ENCODE measurements at places on chromosomes 11 and 22.
A peak's percentile ranks its signal among the peaks of the same experiment; 100 is the strongest.

- DNase-seq = no peak
These were observed 124.9 kb downstream of the GALNT18 start for GRCh38 chr11:11496879-11497278.

- no peak for DNase-seq
These were observed 412.3 kb upstream of the KIRREL3 start for GRCh38 chr11:127412722-127413380.

- DNase-seq = no peak
These were observed 627 bp upstream of the PEX26 start for GRCh38 chr22:18077087-18077638.

GRCh38 chr11:63738720-63739360 is 29.7 kb downstream of the ZFTA start:
- DNase-seq = peak; percentile 32

GRCh38 chr11:78961247-78961646 is 386.6 kb upstream of the NARS2 start:
- no peak for DNase-seq

- no peak for DNase-seq
These were observed 58.0 kb upstream of the CCND1 start for GRCh38 chr11:69582756-69583467.

DNA sequence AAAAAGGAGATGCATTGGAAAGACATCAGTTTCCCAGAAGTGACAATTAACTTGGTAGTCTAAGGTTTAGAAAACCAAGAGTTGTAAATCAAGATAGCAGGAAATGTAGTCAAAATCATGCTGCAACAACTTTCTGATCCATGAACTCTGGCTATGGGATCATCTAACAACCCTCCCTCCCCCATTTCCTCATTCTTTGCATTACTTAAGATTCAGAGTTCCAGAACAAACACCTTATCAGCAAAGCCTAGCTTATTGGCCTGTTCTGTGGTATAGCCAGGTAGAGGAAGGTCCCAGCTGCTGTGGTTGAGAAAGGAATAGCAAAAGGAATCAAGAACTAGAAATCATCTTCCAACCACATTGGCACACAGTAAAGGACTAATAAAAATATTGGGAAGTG is 651.1 kb downstream of the METTL15 start:
- DNase-seq = no peak

GRCh38 chr11:60919320-60919719 is 4.9 kb upstream of the TMEM132A start:
- DNase-seq = no peak

DNA sequence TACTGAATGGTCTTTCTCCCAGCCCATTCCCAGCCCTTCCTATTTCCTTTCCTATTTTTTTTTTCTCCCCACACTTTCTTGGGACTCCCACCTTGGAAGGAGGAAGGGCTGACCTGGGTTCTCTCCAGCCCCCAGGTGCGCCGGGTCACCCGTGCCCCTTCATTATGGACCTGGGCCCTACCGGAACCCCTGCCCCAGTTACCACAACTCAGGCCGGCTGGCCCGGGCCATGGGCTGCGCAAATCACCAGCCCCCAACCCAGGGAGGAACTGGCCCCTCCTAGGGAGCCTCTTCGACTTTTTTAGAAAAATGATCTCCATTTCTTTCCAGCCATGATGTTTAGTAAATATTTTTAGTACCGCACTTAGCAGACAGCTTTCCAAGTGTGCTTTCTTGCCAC is 62.2 kb downstream of the MORC2 start:
- DNase-seq = no peak

DNA sequence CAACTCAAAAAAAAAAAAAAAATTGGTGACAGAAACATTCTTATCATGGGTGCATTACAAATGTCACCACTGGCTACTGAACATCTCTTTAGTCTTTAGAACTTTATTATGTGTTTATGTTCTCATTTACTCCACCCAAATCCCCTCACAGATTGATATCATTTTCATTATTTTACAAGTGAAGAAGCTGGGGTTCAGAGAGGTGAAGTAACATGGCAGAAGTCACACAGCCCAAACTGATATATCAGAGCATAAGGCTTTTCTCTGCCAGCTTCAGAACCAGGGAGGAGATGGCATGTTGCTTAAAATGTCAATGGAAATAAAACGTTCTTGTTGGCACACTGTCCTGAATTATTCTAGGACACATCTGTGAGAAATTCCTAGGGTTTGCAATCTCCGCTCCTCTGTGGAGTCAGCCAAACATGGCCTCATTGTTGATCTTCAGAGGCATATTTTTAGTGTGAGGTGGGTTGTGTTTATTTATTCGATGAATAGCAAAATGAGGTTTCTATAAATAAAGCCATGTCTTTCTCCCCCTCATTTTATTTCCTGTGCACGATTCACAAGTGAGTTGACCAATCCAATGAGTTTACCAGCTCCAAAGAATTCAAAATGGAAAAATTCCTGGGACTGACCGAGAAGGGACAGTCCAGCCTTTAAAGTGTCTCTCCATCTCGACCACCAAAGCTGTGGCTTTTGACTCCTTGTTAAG is 72.9 kb upstream of the ANO1 start:
- DNase-seq = no peak
